ENCODE measurements at places on chromosomes 1 and 21.

DNA sequence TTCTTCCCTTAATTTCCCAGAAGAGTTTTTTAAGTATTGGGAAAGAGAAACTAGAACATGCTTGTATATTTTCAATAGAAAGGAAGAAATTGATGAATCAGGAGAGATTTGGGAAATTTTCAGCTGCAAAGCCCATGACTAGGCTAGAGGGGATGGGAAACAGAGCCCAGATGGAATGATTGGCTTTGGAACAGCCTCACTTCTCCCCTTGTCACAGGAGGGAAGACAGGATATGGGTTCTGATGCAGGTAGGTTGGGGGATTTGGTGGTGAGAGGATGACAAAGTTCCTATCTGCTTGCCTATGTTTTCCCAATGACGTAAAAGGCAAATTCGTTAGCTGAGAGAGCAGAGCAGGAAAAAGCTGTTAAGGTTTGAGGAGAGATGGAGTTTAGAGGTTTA, 31.0 kb upstream of the ARID1A start:
- DNase-seq, result no peak

- DNase-seq, result no peak
Observed at GRCh38 chr21:15408089-15408488, 321.7 kb upstream of the USP25 start.

- DNase-seq, result no peak
Observed at GRCh38 chr1:246063013-246063616, 444.0 kb downstream of the SMYD3 start.

- DNase-seq, result no peak
Observed at GRCh38 chr1:198598796-198599321, 40.0 kb upstream of the PTPRC start.

- DNase-seq, result peak; percentile 94
Observed at GRCh38 chr1:25562101-25562927, 18.9 kb downstream of the LDLRAP1 start.

- DNase-seq, result peak; percentile 20
Observed at GRCh38 chr1:159214149-159214760, 9.6 kb downstream of the ACKR1 start.

DNA sequence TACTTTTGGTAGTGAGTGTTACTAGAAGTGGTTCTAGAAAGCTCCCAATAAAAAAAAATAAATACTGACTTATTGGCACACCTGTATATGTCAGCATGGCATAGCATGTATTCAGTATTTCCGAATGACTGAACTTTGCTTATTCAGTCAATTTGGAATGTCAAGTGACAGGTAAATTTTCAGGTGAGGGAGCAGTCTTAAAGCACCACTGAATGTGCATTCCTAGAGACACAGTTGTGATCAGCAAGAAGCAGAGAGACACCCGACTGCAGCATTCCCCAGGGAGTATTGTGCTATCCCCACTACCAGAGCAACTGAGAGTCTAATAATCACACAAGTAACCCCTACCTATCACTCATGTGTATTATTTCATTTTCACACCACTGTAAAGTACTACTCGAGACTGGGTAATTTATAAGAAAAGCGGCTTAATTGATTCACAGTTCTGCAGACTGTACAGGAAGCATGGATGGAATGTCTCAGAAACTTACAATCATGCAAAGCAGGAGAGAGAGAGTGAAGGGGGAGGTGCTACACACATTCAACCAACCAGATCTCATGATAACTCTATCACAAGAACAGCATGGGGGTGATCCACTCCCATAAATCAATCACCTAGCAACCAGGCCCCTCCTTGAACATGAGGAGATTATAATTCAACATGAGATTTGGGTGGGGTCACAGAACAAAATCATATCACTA, 201.5 kb downstream of the TBX15 start:
- DNase-seq, result no peak

DNA sequence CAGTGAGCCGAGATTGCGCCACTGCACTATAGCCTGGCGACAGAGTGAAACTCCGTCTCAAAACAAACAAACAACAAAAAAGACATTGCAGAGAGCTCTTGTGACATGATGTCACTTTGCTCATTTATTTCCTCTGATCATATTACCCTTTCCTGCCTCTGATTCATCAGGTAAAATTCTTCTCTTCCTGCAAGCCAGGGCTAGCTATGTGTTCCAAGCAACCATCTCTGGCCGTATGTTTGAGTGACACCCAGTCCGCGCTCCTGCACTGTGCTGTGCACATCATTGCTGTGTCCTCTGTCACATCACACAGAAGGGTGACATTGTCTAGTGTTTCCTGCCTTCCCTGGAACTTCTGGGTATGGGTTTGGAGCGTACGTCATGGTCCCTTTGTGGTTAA, 251.3 kb downstream of the PCP4 start:
- DNase-seq, result no peak

DNA sequence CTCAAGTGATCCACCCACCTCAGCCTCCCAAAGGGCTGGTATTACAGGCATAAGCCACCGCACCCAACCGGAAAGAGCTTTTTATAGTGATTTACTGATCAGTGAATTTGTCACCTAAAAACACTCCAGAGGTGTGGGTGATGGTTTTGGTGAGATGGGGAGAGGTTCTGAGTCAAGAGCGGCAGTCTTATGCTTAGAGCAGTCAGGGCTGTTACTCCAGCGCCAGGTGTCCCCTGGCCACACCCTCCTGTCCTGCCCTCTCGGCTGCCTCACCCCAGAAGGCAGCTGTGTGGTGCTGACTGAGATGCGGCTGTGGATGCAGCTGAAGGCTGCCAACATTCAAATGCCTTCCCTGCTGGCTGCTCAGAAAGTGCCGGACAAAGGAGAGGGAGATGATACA, 94.5 kb upstream of the LPGAT1 start:
- DNase-seq, result no peak

Measured in CD8-positive, alpha-beta memory T cell (primary cell).